Osteocyte (in vitro differentiated cells): ENCODE measurements at places on chromosomes 11 and 22. TPM values are rescaled to one million over a fixed set of nuclear protein-coding genes. Genes with fewer than 3 reads are reported as not detected.

DNA sequence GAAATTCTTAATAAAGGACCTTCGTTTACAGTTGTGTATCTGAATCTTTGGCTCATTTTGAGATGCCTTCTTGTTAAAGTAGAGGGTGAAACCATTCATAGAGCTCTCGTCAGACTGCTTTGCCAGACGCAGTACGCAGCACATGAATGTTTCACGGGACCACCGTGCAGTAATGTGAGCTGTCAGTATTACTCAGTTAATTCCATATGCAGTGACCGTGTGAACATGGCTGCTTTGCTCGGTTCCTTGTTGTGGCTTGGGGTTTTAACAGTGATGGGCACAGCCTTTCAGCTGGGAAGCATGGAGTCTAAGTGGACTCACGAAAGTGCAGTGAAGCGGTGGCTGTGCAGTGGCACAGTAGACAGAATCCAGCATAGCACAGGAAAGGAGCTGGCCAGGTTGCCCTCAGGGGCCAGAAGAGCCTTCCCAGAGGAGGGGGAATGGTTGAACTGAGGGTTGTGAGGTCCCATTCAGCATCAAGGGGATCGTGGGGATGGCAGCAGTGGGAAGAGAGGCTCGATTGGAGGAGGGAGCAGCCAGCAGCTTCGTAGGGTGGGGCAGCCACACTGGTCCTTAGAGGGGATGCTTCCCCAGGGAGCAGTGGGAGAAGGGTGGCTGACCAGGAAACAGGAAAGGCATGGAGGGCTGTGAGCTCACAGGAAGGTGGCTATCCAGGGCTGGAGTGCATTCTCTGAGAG lies 31.4 kb downstream of the PPFIA1 start:
- no peak for DNase-seq

DNA sequence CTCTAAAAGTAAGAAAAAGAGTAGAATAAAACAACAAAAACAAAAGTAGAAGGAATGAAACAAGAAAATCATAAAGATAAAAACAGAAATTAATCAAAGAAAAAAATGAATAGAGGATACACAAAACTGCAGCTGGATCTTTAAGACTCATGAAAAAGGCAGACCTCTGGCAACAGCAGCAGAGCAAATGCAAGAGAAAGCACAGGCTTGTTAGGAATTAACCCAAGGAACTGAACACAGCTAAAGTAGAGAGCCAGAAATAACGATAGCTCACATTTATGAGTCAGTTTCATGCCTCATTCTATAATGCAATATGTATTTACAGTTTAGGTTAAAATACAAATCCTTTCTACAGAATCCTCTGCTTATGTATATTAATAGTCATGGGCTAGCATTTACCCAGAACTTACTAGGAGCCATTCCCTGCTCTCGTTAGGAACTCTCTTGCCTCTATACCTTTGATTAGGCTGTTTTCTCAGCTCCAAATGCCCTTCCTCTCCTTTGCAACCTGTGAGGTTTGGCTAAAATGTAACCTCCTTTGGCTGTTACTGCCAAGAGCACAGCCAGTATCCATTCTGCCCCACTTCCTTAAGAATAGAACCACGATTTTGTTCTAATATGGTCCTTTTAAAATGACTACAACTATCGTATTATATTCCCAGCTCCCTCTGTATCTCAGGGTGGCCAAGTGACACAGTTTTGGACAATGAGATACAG lies 38.3 kb upstream of the NFAM1 start:
- DNase-seq, result no peak

GRCh38 chr11:72443016-72443415 lies 8.7 kb upstream of the CLPB start:
- no peak for DNase-seq

- no peak for DNase-seq
These were observed 229.3 kb downstream of the CASP12 start for GRCh38 chr11:104668797-104669463.

GRCh38 chr11:87128372-87128771 lies 90.6 kb downstream of the TMEM135 start:
- DNase-seq, result no peak

The TSPO gene
- 70.6 and 73.3 TPM in 2 replicates for total RNA-seq

GRCh38 chr11:75398906-75399305 lies 412 bp upstream of the RPS3 start:
- DNase-seq, result no peak
